DMS79 treated with DMSO at 0.1 percent for 48 hours (cell line): ENCODE measurements at places on chromosomes 5 and 9.

DNA sequence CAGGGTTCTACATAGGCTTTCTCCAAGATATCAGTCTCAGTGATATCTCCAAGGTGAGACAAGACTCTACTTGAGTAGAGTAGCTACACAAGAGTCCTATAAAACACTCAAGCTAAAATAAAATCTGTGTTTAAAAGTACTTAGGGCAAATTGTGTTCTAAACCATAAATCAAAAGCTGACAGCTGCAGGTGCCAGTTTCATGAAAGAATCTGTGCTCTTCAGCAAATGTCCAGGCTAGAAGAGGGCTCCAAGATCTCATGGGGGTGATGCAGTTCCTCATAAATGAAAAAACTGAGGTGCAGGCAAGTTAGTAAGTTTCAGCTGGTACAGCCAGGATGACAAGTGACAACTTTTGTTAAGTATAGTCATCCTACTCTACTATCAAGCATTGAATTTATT lies 142.8 kb upstream of the TNPO1 start:
- DNase-seq, result peak; percentile 47

GRCh38 chr5:112906637-112907036 lies 15.4 kb downstream of the REEP5 start:
- no peak for DNase-seq

DNA sequence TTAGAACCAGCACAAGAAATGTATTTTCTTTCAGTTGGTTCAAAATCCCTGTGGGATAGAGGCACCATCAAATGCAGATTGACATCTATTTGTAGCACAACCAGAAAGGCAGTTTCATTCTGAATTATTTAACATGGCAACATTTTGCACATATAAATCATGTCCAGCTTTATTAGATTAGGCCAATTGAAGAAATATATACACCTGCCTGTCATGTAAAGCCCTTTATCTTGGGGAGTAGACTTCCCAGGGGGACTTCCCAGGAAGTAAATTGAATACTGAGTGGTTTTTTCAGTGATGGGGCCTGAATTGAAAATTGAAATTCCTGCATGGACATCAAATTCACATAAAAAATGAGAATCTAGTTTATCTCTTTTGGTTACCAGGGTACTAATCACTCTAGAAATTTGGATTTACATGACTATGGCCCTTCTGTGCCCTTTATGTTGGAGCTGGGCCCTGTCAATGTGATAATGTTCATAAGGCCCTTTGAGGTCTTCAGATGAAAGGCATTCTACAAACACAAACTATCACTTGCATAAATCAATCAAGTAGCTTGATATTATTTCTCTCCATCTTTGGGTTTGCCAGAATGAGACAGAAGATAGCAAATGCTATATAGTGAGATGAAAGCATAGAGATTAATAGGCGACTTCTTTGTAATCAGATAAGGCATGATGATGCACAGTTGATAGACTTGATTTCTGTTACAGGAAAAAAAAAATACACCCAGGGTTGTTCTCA lies 26.2 kb upstream of the ZNF608 start:
- DNase-seq, result no peak

DNA sequence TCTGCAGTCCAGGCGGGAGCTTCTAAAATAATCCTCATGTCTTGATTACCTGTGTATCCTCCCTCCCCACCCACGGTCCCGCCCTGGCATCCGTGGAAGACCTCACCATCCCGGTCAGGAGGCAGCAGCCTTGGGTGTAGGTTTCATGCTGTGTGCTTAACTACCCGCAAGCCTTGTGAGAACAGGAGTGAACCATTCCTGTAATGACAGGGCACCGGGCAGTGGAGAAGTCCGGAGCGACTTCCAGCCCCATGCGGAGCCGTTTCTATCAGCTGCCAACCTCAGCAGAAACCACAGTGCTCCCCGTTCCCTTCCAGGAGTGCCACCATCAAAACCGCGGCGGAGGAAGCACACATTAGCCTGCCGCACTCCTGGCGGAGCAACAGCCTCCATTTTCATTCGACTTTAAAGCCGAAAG lies 123.5 kb upstream of the LMX1B start:
- DNase-seq, result peak; percentile 54

DNA sequence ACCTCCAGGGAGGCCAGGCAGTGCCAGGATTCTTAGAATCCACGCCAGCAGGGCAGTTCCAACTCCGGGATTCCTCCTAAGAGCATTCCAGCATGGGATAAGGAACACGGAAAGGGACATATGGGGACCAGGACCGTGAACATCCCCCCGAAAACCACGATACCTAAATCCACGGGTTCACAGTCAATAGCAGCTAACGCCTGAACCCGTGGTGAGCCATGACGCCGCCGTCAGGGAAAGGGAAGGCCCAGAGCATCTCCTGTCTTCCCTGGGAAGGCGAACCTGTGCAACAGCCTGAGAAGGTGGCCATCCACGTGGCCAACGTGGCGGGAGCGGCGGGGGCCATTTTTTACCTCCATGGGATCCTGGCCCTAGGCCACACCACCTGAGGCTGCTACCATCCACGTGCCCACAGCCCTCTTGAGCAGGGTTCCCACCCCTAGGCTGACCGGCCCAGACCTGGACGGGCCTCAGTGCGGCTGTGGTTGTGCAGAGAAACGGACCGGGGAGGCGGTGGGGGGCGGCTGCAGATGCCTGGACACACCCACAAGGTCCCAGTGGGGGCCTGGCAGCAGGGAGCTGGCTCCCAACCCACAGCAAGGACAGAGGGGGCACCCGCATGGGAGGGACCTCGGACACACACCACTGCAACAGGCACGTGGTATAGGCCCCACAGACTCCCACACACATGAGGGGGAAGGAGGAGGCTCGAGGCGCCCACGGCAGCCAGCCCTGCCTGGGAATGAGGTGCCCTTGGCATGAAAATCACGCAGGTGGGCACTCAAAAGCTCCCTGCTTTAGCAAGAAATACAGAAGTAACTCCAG lies 42.8 kb downstream of the SLC12A7 start:
- no peak for DNase-seq

- DNase-seq, result peak; percentile 24
Measured at GRCh38 chr5:50576265-50576664, 90.2 kb upstream of the PARP8 start.

DNA sequence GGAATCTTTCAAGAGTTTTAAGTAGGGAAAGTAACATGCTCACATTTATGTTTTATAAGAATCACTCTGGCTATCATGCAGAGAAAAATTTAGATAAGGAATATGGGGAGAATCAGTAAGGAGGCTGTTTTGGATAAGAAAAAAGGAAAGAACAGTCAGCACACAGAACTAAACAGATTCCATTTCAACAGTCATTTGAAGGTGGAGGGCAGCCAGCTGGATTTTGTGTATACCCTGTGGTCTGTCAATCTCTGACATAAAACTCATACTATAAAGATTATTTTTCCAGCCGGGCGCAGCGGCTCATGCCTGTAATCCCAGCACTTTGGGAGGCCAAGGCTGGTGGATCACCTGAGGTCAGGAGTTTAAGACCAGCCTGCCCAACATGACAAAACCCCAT lies 64.2 kb downstream of the PCA3 start:
- DNase-seq, result no peak

DNA sequence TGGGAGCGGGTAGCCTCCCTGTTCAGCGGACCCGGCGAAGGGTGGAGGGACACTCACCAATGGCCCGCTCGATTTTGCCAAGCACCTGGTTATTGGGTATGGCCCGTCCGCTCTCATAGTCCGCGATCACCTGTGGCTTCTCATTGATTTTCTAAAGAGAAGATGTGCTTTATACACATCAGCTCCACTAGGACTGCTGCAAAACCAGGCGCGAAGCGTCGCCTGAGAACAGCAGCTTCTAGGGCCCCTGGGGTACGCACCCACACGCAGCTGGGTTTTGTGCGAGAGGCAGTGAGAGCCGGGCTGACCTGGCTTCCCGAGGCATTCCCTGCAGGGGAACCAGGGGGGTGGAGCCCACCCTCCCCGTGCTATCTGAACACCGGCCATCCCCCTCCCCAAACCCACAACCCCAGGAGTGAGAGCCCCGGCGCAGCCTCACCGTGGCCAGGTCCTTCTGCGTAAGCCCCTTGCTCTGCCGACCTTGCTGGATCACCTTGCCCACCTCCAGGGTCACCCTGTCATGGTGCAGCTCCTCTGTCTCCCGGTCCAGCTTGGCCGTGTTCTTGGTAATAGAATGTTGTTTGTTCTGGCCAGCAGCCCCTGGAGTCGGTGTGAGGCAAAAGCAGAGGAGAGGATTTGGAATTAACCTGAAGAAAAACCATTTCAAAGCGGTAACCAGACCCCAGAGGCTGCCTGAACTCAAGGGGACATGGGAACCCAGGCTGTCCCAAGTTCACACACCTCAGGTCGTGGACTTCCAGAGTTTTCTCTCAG lies 3.1 kb downstream of the EDF1 start:
- no peak for DNase-seq

DNA sequence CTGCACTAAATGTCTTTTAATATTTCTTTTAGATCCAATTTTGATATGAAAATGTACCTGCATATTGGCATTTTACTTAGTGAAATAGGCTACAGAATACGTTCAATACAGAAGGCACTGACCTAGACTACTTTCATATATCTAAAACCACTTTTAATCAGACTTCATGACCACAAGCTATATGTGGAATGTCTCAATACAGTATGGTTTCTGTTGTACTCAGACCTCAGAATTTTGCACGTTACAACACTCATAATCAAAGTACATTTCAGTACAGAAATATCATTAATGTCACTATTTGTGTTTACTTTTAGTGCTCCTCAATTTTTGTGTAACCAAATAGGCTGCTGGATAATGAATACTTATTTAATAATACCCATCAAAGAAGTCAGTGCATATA lies 74.8 kb downstream of the MEF2C start:
- no peak for DNase-seq

DNA sequence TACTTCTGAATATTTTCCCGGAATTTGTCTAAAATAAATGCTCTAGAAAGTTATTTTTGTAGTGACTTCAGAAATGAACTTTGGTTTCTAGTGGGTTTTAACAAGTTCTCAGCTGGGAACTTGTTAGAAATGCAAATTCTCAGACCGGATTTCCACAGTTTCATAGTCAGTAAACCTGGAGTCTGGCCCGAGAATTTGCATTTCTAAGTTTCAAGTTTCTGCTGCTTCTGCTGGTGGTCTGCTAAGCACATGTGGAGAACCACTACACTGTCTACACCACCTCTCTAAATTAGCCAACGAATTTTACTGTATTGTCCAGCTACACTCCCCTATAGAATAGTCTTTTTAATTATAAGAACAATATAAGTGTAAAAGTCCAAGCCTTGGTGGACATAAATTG lies 208.0 kb downstream of the CHSY3 start:
- no peak for DNase-seq

DNA sequence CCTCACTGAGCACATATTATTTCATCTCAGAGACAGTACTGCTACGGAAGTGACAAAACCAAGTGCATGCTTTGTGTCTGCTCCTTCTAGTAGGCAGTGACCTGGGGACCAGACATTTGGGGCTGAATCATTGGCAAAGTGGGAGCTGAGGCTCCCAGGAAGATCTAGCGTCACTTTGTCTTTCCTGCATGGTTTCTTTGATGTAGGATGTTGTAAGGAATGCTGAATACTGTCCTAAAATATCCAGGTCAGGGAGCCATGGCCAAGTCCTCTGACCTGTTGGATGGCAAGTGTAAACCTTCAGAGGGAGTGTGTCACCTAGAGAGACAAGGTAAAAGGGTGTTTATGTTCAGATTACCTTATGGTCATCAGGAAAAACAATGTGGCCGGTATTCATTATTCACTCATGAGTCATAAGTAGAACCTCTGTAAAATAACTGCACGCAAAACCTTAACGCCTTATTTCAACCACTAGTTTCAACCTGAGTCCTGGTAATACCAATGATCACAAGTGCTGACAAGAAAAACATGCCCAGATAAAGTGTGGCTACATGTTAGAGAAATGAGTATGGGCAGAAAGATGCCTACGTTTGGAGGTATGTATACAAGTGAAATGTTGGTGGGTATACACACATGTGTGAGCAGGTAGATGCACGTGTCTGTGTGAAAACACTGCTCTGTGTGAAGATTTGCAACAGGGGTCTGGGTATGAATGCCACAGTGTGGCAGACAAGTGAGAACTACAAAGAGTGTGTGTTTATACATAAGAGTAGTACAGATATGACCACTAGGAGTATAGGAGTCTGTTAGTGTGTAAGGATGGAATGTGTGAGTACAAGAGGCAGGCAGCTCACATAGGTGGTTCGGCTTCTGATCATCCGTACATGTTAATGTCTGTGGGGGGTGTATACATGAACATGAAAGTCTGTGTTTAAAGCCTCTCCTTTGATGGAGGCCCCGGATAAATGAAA lies 263.9 kb downstream of the SPOCK1 start:
- no peak for DNase-seq

DNA sequence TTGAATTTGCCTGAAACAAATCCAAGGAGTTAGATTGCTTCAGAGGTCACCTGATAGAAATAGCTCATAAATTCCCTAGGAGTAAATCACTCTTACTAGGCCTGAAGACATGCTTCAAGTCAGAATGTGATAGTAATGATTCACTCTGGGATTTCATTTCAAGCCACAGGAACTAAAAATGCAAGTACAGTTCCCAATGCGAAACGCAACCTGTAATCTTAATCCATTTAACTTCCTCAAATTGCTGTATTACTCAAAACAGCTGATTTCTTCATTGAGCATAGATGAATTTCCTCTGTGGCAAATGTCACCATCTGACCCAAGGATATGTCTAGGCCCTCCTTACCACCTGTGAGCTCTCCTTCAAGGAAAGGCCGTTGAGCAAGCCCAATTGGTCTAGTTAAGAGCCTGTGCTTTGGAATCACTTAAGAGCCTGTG lies 32.1 kb upstream of the IL6ST start:
- no peak for DNase-seq

DNA sequence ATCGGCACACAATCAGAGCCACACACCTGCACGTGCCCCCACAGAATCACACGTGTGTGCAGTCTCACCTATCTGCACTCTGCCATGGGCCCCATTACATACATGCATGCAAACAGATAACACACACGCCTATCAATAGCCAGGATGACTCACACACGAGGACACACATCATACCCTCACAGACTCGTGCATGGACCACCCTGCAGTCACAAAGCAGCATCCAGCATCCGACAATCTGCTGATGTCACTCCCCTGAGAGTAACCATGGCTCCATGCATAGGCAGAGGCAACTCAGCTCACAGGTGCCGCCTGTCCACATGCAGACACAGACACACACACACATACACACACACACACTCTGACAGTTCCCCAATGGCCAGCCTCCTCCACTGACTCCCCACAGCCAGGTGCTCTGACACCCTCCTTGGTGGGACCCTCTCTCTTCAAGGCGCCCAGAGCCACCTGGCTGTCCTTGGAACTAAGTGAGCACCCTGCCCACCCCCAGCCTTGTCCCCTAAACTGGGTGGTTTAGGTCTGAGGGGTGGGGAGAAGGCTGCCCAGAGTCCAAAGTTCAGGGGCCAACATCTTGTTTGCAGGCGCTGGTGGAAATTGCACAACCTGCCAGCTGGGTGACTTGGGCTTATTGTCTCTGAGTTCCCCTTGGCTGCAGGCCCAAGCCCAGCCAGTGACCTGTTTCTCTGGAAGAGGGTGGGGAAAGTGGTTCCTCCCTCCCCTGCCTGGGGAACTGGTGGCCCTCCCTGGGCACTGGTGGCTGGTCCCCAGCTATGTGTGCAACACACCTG lies 34.6 kb upstream of the NEK6 start:
- peak; percentile 27 for DNase-seq

- no peak for DNase-seq
Measured at GRCh38 chr9:127873223-127873691, 4.2 kb downstream of the AK1 start.

GRCh38 chr5:206406-206805 lies 11.5 kb downstream of the CCDC127 start:
- DNase-seq, result no peak

- DNase-seq, result no peak
Measured at GRCh38 chr5:176429972-176430371, 13.6 kb upstream of the CLTB start.
